ENCODE measurements at places on chromosomes 2 and 18. TPM values are rescaled to one million over a fixed set of nuclear protein-coding genes. Genes with fewer than 3 reads are reported as not detected.

DNA sequence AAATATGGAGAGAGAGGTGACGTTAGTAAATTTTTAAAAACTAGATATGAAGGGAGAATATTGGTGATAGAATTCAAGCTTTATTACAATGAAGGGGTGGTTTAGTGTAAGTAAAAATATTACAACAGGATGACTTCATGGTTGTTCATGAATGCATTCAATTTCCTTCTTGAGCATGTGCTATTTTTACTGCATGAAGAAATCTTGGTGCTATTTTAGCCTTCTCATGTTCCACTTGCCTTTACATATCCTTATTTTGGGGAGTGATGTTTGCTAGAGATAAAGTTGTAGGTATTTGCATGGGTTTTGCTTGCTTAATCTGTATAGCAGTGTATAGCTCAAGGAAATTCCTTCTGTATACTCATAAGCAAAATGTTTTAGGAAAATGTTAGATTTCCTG is 195.0 kb upstream of the MMADHC start:
- no peak for DNase-seq

DNA sequence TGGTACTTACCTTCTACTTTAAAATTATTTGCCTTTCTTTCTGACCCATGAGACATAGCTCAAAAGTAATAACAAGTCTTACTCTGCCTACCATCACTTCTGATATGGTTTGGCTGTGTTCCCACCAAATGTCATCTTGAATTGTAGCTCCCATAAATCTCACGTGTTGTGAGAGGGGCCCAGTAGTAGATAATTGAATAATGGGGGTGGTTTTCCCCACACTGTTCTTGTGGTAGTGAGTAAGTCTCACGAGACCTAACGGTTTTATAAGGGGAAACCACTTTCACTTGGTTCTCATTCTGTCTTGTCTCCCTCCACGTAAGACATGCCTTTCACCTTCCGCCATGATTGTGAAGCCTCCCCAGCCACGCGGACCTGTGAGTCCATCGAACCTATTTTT is 47.5 kb downstream of the GALNT3 start:
- DNase-seq: no peak

DNA sequence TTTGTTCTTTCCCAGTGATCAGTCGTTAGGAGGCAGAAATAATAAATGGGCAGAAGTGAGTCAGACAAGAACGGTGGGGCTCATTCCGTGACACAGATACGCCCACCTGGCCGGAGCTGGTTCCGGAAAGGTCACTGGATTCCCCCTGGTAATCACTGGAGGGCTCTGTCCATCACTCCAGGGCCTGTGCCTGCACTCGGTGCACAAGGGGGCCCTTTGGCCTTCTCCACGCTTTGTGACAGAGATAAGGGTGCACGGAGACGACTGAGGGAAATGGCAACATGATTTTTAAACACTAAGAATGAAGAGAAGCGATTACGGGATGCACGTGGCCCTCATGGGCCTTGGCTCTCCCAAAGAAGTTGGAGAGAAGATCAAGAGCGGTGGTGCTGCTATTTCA is 84.4 kb downstream of the PTGR3 start:
- DNase-seq: no peak

DNA sequence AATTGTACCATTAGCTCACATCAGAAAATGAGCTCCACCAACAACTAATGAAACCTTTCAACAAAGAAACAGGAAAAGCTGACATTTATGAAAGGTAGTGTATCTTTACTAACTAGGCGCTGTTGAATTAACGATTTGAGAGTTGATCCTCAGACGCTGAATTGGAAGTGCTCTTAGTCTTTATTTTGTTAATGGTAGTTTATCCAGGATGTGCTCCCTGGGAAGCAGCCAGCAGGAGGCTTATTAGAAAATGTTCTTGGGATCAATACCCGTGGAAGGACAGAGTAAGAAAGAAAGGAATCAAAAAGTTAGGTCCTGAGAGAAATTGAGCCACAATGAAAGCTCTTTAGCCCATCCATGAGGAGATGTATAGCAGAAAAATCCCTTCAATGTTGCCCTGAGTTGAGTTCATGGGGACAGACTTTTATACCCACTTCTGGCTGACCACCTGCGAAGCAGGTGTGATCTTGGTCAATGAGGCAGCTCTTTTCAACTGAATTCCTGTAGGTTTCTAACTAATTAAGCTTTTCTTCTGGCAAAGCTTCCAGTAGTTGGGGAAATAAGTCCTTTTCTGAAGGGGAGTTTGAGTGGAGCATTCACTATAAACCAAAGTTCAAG is 492.6 kb upstream of the REG3G start:
- DNase-seq: no peak

- DNase-seq: no peak
Observed at GRCh38 chr2:241767464-241768250, 9.0 kb upstream of the GAL3ST2 start.

GRCh38 chr2:157898591-157898996 is 22.5 kb upstream of the ACVR1 start:
- DNase-seq: no peak

DNA sequence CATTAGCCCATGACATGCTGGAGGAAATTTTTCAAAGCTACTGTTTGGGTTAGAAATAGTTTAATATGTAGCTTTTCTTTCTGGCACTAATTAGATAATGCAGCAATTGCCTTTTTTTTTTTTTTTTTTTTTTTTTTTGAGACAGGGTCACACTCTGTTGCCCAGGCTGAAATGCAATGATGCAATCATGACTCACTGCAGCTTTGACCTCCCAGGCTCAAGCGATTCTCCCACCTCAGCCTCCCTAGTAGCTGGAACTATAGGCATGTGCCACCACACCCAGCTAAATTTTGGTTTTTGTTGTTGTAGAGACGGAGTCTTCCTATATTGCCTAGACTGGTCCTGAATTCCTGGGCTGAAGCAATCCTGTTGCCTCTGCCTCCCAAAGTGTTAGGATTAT is 136.2 kb downstream of the SP100 start:
- DNase-seq: no peak

GRCh38 chr18:77271576-77272481 is 22.2 kb downstream of the GALR1 start:
- no peak for DNase-seq

DNA sequence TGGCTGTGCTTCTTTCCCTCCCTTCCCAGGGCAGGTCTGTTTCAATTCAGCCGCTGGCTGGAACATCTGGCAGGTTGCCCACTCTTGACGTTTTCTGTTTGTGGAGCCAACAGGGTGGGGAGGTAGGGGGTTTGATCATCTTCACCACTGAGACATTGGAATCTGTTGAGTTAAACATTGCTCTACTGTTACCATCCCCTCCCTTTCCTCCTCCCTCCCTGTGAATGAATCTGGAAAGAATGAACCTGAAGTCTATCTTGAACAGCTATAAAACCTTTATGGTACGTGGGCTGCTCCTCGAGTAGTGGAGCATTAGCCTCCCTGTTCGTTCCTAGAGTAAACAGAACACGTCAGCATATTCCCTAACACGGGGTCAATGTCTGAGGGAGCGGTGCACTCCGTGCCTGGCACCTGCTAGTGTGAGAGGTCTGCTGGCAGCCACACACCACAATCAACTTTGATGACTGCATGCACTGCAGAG is 249.9 kb upstream of the RBBP8 start:
- DNase-seq: peak; percentile 81

DNA sequence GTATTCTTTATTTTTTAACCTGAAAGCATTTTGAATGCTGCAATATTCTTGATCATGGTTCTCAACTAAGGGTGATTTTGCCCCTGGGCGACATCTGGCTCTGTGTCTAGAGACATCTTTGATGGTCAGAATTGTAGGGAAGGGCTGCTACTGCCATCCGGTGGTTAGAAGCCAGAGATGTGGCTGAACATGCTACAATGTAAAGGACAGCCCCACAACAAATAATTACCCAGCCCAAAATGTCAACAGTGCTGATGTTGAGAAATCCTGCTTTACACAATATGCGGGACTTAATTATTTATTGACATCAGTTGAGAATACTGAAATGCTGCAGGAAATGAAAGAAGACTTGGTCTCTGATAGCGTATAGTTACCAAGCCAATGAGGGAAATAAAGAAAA is 37.5 kb upstream of the SERPINB2 start:
- no peak for DNase-seq

DNA sequence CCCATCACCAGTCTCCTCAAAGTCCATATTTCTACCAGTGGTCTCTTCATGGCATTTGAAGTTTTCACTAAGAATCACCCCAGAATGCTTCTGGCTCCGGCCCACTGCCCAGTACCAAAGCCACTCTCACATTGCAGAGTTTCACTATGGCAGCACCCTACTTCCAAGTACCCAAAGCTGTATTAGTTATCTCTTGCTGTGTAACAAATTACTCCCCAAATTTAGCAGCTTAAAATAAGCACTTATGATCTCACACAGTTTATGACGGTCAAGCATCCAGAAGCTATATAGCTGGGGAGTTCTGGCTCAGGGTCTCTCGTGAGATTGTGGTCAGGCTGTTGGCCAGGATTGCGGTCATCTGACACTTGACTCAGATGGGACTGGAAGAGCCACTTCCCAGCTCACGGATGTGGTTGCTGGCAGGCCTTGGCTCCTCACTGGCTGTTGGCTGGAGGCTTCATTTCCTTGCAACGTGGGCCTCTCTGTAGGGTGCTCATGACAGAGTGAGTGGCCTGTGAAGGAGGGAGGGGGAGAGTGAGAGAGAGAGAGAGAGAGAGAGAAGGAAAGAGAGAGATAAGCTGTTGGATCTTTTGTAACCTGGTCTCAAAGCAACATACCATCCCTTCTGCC is 189.5 kb downstream of the CTIF start:
- no peak for DNase-seq

GRCh38 chr2:169005080-169005598 is 26.0 kb downstream of the ABCB11 start:
- DNase-seq: no peak

- no peak for DNase-seq
Observed at GRCh38 chr2:231987124-231987727, 25.7 kb downstream of the DIS3L2 start.

- no peak for DNase-seq
Observed at GRCh38 chr2:19503406-19503805, 145.0 kb upstream of the OSR1 start.

DNA sequence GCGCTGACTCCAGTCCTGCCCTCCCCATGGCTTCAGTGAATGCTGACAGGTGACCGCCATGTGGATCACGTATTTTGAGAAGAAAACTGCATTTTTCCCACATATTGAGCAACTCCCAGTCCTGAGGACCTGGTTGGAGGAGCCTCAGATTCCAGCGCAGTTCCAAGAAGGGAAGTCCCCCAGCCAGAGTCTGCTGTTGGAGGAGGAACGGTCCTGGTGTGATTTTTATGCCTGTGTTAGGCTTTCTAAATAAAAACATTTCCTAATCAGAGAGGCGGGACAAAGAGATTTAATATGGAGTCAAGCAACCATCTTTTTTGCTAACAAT is 32.3 kb upstream of the COL6A3 start:
- DNase-seq: no peak

GRCh38 chr2:230863442-230864121 is 1.2 kb upstream of the ITM2C start:
- no peak for DNase-seq

- no peak for DNase-seq
Observed at GRCh38 chr2:40814616-40815015, 362.7 kb upstream of the SLC8A1 start.

GRCh38 chr18:80201739-80202138 is 45.6 kb downstream of the PARD6G start:
- DNase-seq: no peak

- no peak for DNase-seq
Observed at GRCh38 chr2:208311954-208312353, 45.9 kb downstream of the PIKFYVE start.

DNA sequence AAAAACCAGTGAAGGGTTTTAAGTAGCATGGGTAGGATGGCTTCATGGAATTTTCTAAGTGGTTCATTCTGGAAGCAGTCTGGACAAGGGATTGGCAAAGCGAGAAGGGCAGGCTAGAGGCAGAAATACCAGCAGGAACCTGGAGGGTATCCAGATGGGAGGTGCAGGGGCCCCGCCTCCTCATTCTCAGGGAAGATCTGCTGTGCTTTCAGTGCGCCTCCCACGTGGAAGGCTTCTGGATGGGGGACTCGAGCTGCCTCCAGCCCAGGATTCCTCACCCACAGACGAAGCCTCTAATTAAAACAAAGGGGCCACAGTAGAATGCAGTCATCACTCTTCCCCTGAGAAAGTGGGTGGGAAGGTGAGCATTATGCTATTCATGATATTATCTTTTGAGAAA is 79.8 kb downstream of the VSNL1 start:
- no peak for DNase-seq

- DNase-seq: no peak
Observed at GRCh38 chr18:34493099-34493544, 217.0 kb upstream of the DTNA start.

DNA sequence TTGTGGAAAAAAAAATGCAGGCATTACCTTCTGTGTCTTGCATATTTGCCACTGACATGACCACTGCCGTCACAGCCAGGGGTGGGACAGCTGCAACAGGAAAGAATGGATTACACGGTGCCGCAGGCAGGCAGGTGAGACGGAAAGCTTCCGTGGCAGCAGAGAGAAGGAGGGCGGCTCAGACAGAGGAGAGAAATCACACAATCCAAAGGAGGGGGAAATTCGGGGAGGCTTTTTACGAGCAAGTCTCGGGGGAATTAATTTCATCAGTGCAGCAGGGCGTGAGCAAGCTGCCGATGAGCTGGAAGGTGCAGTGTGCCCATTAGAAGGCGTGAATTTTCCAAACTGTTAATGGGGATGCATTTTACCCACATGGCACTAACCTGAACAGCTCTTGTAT is 234.8 kb upstream of the PXDN start:
- DNase-seq: no peak

DNA sequence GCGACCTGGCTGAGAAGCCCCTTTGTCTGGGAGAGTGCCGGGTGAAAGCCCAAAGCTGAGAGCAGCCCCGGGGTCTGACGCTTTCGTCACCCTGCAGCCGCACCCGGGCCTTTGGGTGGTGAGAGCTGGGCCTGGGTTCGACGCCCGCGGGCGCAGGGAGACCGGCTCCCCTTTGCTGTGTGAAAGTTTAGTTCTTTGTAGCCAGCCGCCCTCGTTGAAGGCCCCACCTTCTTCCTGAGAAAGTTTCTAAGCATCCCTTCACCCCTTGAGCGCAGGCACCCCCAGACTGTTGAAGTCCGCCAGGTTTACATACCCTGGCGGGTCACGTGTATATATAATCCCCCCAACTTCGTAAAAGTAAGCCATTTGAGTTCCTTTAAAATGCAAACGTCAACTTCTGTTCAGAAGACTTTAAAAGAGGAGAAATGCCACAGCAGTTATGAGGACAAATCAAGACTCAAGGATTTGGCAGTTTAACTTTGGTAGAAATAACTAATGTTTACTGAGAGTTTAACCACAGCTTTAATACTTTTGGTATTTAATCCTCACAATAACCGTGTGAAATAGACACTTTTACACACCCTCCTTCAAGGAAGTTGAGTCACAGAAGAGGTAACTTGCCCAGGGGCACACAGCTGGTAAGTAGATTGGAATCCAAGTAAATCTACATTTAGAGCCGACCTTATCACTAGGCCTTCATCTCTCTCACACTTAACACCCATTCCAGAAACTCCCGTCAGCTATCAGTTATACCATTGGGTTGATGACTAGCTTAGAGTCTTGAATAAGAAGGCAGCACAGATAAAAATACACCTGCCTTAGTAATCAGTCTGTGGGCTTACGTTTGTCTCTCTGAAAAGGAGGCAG is 1.1 kb upstream of the MBOAT2 start:
- DNase-seq: no peak

Gene GATA6
- 57.6 TPM for polyA plus RNA-seq

Gene HAAO
- 25.2 TPM for polyA plus RNA-seq

Gene SLC39A10
- 47.5 TPM for polyA plus RNA-seq

Gene WDFY1
- 53.7 TPM for polyA plus RNA-seq

Gene OR6B2
- not detected for polyA plus RNA-seq

Gene CGREF1
- polyA plus RNA-seq: 0.45 TPM

Gene PLGLB1
- 15.2 TPM for polyA plus RNA-seq
